HEK293T (cell line): ENCODE measurements at places on chromosomes 7 and 10.

DNA sequence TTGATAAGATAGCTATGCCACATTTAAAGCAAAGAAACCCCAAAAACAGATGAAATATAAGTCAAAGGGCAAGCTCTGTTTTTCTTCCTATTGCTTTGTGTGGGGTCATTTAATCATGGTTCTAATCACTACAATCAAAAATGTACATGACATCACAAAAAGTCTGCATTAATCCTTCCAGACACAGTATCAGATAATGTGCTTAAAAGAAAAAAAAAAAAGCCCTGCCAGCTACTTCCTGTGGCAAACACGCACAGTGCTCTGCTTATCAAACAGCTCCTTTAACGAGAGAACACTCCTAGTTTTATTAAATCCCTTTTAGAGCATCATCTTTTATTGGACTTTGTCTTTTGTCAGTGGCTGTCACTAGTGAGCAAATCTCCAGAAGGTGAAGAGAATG is 1005.8 kb downstream of the GATA3 start:
- no peak for DNase-seq

GRCh38 chr10:90929179-90929578 is 8.3 kb upstream of the ANKRD1 start:
- no peak for DNase-seq

DNA sequence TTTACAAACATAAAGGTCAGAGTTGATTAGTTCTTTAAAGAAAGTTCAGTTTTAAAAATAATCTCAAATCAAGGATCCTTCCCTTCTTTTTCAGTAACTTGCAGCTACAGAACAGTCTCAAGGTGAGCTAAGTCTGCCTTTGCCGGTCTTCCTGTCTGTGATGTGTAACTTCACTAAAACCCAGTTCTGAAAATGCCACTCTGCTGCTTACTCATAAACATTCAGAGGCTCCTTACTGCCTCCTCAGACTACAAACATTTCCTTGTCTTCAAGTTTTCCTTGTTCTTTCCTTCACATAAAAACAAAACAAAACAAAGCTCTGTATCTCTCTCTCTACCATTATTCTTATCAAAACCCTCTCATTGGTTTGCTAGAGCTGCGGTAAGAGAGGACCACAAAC is 128.7 kb downstream of the ETV1 start:
- no peak for DNase-seq

DNA sequence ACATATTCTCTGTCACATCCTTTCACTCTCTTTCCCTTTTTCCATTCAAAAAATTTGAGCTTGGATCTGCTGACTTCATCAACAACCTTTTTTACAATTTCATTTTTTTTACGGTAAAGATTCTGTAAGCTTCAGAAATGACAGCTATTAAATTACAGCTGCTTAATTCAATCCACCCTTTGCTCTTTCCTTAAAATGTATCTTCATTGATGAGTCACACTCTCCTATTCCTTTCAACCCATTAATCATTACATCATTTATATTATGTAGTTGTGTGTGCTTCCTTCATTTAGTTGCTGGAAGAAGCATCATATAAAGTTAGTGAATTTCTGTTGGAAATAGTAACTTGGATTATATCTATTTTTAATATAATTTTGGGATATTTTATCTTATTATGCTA is 67.1 kb upstream of the MAGI2 start:
- DNase-seq, result no peak

GRCh38 chr10:36114141-36114540 is 472.0 kb upstream of the FZD8 start:
- no peak for DNase-seq

DNA sequence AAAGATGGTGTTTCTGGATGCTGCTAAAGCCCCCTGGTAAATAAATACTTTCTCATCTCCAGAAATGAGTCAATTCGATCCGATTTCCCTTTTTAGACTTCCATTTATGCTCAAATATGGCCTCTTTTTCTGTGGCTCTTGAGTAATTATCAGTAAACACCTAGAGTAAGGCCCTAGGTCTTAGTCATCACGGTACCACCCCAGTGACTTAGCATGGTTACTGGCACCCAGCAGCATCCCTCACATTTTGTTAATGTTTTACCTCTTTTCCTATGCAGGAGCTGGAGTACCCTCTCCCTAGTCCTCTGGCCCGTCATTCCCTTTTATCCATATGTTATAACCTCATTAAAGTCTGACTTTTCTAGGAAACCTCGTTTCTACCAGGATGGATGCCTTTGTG is 19.5 kb downstream of the CHN2 start:
- no peak for DNase-seq

DNA sequence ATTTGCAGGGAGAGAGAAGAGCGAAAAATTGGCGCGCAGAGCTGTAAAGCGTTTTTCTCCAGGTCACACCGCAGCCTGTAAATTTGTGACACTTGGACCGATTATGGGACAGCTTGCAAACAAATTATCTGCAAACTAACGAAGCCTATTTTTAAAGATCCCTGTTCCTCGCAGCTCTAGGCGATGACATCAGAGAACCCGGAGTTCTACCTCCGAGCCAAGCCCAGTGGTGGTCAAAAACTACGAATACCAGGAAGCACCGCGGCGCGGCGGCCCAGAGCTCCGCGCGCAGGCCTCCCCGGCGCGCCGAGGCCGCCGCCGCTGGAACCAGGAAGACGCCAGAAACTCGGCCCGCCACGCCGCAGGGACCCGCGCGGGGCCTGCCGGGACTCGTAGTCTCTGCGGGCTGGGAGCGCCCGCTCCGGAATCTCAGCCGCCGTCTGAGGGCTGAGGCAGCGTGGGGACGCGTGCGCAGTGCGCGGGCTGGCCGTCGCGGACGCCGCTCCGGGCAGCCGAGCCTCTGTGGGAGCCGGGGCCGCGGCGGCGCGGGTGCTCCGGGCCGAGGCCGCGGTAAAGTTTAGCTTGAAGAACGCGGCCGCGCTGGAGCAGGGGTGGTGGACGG is at the start of gene PLEKHA1:
Gene PLEKHA1, plus strand, starts transcription at position 472 of the 622 bp plus-strand sequence. CDS start 18,493 bp downstream, outside the sequence.
- DNase-seq, result peak; percentile 98

GRCh38 chr10:88205842-88206446 is 342.5 kb downstream of the PTEN start:
- DNase-seq, result no peak

DNA sequence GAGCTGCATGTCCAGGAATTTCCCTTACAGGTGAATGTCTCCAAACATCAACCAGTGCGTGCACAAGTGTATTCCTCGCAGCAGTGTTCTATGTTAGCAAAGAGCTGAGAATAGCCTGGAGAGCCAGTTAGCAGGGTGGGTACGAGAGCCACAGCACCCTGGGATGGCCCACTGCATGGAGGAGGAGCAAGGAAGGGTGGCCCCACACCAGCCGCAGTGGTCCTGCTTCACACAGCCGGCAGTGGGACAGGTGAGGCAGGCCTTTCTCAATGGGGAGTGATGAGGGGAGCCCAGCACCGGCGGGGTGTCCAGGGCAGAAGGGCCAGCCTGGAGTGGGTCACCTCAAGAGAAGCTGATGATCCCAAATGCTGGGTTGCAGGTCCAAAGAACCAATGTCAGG is 240.7 kb downstream of the TCERG1L start:
- no peak for DNase-seq

GRCh38 chr10:10259013-10259412 is 758.7 kb upstream of the CELF2 start:
- DNase-seq, result no peak

- DNase-seq, result no peak
These were observed 154.8 kb downstream of the CHN2 start for GRCh38 chr7:29349362-29349761.

- no peak for DNase-seq
These were observed 17.6 kb downstream of the RAMP3 start for GRCh38 chr7:45174966-45175765.

GRCh38 chr10:73413108-73413527 is 740 bp downstream of the ANXA7 start:
- DNase-seq, result peak; percentile 60

DNA sequence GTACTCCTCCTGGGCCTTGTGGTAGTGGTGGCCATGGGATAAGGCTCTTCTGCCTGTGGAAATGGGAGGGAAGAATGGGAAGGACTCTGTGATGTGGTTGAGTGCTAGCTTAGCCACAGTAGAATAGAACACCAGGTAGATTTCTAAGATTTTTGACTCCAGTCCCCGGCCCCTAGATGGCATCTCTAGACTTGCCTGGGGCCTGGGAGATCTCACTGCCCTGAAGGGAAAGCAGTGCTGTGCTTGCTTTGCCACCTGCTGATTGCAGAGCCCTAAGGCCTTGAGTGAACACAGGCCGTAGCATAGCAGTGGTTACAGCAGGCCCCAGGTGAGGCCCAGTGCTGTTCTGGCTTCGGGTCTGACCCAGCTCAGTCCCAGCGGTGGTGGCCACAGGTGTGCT is 252.0 kb downstream of the TCF7L2 start:
- DNase-seq, result no peak

DNA sequence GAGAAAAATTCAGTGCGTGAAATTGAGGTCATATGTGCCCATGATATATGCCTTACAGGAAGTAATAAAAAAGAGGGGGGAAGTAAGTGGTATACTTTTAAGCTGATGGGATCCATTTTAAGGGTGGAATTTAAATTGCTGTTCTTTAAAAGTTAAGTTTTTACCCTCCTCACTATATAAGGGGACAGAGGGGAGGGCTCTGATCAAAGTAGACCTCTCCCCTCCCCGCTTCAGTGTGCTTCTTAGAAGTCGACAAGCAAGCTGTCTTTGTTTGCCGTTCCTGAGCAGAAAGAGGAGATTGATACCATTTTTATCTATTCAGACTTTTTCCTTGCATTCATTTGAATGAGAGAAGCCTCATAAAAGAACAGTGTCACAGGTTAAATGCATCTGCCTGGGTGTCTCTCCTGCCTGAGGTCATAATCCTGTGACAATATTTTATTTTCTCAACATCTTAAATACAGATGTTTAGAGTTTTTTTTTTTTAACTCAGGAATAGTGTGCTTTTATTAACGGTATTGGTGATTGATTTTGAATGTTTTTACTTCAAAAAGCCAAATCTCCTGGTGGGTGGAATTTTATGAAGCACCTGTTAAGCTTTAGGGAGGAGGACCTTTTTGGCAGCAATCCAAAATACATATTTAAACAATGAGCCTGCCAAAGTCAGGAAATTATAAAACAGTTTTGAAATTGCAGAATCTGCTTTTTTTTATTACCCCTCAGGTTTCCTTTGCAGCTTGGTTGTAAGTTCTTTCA is 141.7 kb downstream of the KAT6B start:
- DNase-seq, result no peak

GRCh38 chr7:36570528-36571189 is 153.6 kb downstream of the AOAH start:
- no peak for DNase-seq

- DNase-seq, result no peak
These were observed 127.3 kb downstream of the KCNMA1 start for GRCh38 chr10:77510294-77510693.

DNA sequence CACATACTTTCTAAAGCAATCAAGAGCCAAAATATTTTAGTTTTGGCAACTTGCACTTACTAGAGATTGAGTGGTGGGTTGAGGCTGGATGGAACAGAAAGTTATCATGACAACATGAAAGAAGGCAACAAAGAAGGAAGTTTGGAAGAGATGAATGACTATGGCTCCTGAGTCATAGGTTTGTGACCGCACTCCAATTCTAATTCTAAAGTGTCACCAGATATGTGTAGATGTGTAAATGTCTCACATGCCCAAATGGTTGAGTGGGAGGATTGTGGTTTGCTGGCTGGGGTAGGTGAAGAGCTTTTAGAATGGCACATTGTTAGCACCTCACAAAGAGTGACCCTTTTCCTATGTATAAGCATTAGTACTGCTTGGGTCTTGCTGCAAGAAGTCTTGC is 20.2 kb downstream of the TAS2R16 start:
- DNase-seq, result no peak
